AG04449 (cell line): ENCODE measurements at places on chromosomes 11 and 22.

GRCh38 chr22:30485362-30485988 lies 13.7 kb upstream of the SEC14L3 start:
- DNase-seq = no peak

DNA sequence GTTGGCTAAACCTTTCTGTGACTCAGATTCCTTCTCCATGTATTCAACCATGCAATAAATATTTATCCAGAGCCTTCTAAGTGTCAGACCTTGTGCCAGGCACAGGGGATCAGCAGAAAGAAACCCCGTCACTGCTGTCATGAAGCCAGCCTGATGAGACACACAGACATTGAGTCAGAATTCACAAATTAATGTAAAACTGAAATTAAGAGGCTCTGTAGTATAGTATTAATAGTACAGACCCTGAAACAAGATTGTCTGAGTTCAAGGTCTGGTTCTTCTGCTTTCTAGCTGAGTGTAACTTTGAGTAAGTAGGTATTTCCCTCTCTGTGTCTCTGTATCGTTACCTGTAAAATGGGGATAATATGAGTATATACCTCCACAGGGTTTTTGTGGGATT lies 46.9 kb downstream of the ME3 start:
- DNase-seq = no peak

- no peak for DNase-seq
These were observed 9.4 kb downstream of the KLHL22 start for GRCh38 chr22:20486229-20486628.

DNA sequence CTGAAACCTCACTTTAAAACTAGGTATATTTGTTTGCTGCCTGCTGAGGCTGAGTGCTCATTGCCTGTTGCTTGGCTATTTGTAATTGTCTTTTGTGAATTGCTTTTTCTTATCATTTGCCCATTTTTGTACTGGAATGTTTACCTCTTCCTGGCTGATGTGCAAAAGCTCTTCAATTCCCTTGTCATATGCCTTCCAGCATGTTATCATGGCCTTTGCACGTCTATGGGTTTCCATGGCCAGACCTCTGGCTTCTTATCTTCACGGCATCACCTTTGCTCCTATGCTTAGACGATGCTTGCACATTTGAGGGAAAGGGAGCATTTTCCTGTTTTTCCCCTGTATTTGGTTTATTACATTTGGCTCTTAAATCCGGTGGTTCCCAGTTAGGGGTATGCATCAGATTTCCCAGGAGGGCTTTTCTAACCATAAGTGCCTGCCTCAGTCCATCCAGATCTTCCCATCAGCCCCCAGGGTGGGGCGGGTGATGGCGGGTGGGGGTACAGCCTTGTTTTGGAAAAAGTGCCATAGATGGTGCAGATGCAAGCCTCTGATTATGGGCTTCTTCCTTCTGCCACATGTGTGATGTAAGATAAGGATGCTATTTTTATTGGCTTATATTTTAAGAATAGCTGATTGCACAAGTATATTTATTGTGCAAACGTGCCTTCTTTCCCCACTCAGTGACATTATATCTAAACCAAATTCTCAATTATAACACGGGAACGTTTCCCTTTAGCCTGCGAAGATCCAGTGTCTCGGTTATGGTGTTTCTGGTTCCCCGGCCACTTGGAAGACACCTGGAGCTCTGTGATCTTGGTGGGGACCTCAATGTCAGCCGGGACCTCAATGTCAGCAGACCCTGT lies 70.6 kb upstream of the SEPTIN5 start:
- no peak for DNase-seq

DNA sequence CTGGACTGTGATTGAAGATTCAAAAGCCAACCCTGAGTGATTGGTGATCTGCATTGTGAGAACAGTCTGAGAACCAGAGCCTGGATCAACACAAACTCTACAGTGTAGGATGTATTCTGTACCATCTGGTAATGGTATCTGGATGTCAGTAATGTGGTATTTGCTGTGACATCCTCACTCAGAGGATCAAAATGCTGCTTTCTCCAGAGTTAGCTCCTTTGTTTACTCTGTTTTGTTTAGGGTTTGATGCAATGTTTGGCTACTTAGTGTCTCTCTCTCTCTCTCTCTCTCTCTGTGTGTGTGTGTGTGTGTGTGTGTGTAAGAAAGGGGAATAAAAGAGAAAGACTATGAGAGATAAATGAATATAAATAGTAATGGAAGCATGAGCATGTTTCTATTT lies 24.3 kb downstream of the CASP4 start:
- DNase-seq = no peak

DNA sequence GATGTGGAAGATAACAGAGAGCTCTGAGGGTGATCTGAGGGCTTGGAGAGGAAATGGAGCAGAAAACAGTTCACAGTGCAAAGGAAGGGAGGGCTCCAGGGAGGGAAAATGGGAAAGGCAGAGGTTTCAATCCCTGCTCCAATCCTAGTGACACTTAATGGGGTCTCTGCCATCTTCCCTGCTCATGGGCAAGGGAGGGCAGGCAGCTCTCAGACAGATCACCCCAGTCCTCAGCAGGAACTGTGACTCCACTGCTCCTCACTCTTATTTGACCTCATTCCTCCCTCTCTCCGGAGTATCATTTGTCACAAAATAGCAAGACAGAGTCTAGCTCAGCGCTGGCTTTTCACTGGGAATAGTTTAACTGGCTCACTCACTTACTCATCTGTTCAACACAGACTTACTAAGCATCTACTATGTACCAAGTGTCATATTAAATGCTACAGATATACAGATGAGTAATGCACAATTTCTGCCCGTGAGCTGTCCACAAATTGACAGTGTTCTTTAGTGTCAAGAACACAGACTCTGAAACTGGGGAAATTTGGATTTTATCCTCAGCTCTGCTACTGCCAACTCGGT lies 817.4 kb downstream of the OPCML start:
- no peak for DNase-seq

GRCh38 chr11:2767801-2768200 lies 68.0 kb upstream of the KCNQ1OT1 start:
- DNase-seq = no peak

GRCh38 chr11:122600290-122600689 lies 55.2 kb upstream of the UBASH3B start:
- DNase-seq = no peak

- DNase-seq = no peak
These were observed 13.9 kb downstream of the MUC15 start for GRCh38 chr11:26558190-26558589.

DNA sequence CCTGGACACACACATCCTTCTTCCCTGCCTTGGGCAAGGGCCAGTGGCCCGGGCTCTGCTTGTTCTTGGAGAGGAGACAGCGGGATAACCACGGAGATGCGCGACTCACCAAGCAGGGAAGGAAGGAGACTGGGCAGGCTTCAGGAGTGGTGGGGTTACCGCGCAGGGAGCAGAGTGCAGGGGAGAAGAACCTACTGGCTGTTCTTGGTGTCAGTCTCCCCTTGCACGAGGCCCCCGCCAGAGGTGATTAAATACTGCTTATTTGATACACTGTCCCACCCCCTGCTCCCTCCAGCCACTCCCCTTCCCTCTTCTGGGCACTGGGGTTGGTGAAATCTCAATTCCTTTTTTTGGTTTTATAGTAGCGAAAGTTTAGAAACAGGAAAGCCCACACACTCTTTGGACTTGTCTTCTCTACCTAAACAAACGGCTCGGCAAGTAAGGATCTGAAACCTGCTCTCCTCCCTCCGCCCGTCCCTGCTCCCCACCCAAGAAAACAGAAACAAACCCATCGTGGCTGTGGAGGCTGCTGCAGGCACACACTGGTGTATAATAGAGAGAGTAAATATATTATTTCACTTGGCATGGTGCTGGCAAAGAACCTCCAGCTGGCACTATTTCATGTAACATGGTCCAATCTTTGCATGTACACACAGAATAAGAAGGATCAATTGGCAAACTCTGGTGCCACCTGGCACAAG lies 10.8 kb downstream of the LARGE2 start:
- no peak for DNase-seq

DNA sequence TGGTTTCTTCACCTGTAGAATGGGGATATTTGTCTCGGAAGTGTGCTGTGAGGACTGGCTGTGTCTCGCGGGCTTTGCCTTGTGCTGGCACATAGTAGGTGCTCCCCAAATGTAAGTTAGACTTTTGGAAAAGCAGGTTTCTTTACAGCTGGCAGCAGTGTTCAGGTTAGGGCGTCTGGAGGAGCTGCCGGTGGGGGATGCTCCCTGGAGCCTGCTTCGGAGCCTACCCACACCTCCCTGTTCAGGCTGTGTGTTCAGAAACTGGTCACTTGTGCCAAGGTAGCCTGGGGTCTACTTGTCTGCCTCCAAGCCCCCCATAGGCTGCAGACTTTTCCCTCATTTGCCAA lies 60.0 kb downstream of the OTOG start:
- no peak for DNase-seq

DNA sequence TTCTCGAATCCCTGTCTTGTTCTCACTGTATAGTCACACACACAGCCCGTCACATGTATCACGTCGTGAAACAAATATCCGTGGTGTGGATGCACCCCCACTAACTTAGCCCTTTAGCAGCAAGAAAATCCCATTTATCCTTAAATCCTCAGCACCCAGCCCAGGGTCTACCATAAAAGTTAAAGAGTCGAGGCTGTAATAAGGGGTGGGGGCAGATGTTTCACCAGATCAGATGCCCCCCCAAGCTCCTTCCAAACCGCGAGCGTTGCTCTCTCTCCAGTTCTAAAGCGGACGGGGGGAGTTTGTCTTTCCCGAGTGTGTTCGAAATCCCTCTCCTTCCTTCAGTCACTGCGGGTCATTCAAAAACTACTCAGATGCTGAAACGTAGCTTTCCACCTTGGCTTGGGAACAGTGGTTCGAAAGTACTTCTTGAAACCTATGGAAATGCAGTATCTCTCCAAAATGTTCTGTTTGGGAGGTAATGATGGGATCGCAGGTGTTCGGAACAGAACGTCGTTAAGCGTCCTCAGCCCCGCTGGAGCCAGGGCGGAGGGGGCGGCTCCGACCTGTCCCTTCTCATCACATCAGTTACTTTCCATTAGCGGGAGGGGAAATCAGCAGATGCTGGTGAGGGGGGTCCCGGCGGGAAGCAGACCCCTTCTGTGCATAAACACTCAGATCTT lies 156.2 kb downstream of the BRD1 start:
- DNase-seq = no peak

GRCh38 chr22:22728382-22728781 lies 84.0 kb downstream of the GGTLC2 start:
- DNase-seq = no peak

- no peak for DNase-seq
These were observed 39.6 kb downstream of the SCGB1A1 start for GRCh38 chr11:62458212-62459002.

GRCh38 chr11:37571246-37571645 lies 973.2 kb upstream of the RAG2 start:
- no peak for DNase-seq

- DNase-seq = no peak
These were observed 40.5 kb downstream of the IL18BP start for GRCh38 chr11:72039031-72039855.

GRCh38 chr11:95483339-95483738 lies 252.3 kb upstream of the SESN3 start:
- no peak for DNase-seq

- no peak for DNase-seq
These were observed 11.0 kb downstream of the MRGPRG start for GRCh38 chr11:3207526-3208189.

DNA sequence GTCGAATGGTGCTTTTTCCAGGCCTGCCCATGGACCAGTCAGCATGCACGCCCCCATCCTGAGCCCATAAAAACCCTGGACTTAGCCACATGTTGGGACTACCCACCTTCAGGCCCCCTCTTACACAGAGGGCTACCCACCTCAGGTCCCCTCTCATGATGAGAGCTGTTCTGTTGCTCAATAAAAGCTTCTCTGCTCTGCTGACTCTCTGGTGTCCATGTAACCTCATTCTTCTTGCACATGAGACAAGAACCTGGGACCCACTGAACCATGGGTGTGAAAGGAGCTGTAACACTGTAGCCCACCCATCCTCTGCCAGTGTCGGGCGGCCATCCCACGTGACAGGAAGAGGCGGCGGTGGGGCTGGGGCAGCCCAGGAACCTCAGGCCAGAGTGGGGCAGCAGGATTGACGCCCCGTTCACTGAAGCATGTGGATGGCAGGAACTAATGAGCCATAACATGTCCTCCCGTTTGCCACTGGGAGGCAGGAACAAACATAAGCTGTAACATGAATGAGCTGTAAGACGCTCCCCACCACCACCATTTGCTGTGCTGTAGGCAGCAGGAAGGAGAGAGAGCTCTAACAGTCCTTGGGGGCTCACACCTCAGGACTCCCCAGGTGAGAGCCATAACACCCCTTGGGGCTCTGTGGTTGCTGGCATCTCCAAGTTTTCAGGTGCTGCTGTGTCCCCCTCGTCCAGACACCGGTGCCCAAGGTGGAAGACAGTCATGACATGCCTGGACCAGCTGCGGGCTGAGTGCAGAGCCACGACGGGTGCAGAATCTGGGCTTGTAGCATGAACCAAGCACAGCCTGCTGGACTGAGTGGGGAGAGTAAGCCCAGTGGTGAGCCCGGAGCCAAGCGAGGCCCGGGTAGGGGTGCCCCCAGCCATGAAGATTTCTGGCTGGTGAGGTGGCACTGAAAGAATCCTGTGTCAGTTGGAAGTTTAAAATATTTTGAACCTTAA lies 69.4 kb downstream of the MCHR1 start:
- DNase-seq = no peak

DNA sequence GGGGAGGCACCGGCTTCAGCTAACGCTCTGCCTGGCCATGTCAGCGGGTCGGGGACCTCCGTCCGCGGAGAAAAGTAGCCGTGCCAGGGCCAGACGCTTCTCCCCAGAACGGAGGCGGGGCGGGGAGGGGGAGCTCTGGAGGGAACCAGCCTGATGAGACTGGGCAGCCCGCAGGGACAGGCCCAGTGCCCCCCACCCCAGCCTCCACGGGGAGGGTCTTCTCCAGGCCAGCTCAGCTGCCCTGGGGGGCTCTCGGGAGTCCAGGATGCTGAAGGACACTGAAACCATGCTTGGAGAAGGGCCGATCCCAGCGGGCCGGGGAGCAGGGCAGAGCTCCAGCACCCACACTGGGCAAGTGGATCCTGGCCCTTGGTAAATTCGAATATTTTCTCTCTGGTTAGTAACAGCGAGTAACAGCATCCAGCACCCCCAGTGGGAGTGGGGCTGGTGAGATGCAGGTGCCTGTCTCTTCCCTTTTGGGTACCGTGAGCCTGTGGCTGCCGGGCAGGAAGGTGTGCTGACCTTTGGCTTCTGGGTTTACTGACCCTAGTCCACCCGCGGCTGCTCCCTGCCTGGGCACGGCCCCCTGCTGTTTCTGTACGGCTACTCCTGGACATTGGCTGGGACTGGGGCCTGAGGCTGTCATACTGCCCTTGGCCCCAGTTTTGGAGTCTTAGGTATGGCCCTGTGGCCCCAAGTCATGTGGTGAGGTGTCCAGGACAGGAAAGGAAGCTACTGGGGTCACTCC lies 35.8 kb downstream of the GRAMD4 start:
- no peak for DNase-seq

GRCh38 chr11:65423516-65424204 lies 1.1 kb downstream of the NEAT1 start:
- DNase-seq = no peak

DNA sequence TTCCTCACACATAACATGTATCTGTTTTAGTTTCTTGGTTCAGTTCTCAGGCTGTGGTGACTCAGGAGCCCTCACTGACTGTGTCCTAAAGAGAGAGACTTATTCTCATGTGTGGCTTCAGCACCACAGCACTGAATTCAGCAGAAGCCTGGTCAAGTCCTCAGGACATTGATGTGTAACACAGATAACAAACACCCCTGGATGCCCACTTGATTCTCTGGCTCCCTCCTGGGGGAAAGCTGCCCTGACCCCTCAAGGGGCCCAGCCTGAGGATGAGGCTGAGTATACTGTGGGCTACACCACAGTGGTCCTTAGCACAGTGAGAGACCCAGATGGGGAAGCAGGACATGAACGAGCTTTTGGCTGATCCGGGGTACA lies 87.2 kb upstream of the VPREB1 start:
- DNase-seq = no peak

- no peak for DNase-seq
These were observed at the start of gene SEC14L3 for GRCh38 chr22:30471616-30472318. SEC14L3 (minus strand) TSS chr22:30472017; CDS start chr22:30471958, 59 bp downstream.
